ENCODE measurements at places on chromosomes 7 and 10.

DNA sequence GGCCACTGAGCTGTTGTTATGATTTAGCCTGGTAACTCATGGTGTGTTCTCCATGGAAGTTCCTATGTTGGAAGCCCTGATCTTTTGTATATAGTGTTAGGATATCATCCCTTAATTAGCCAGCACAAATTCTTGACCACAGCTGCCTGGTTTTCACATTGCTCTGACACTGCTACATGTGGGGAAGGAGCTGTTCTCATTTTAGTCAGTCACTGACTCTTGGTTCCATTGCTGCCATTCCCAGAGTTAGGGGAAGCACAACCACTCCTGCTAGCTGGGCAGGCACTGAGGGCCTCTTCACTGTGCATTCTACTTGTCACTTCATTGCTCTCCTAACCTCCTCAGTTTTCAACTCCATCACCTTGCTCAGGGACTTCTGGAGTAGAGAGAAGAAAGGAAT lies 98.4 kb upstream of the GJD4 start:
- DNase-seq, result no peak

DNA sequence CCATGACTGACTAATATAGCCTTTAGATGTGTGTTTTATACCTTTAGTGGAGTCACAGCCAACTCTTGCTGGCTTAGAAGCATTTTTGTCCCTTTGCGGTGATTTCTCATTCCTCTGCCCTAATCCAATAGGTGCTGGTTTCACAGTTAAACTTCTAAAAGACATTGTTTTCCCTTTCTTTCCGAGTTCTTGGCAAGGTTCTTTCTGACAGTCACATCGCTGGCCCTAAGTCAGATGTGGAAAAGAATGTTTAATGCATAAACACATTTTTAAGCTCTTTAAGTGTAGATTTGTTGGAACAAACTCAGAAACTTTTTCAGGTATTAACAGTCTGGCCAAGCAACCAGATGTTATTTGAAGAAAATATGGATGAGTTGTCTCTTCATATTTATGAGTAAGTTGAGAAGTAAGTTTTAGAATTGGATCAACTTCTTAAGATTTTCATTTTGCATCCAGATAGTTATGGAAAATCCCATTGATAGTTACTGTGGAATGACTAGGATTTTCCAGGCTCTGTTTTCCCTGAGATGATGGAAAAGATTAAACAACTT lies 4.1 kb downstream of the EPDR1 start:
- no peak for DNase-seq

GRCh38 chr7:132756484-132756990 lies 180.3 kb upstream of the PLXNA4 start:
- DNase-seq, result no peak

DNA sequence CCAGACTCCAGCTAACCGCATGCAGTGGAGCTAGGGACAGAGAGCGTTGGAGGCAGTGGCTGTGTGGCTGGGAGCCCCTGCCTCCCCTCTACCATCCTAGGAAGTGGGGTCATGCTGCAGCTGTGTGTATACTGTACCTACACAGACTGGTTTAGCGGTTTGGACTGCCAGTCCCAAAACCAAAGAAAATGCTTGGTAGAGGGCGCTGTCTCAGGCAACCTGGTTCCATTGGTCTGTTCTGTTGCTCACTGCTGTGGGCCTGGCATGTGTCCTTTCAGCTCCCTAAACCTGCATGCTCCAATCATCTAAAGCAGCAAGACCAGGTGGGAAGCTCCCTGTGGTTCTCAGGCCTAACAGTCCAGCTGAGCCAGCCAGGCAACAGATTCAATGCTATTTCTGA lies 4.5 kb downstream of the RBP4 start:
- no peak for DNase-seq

DNA sequence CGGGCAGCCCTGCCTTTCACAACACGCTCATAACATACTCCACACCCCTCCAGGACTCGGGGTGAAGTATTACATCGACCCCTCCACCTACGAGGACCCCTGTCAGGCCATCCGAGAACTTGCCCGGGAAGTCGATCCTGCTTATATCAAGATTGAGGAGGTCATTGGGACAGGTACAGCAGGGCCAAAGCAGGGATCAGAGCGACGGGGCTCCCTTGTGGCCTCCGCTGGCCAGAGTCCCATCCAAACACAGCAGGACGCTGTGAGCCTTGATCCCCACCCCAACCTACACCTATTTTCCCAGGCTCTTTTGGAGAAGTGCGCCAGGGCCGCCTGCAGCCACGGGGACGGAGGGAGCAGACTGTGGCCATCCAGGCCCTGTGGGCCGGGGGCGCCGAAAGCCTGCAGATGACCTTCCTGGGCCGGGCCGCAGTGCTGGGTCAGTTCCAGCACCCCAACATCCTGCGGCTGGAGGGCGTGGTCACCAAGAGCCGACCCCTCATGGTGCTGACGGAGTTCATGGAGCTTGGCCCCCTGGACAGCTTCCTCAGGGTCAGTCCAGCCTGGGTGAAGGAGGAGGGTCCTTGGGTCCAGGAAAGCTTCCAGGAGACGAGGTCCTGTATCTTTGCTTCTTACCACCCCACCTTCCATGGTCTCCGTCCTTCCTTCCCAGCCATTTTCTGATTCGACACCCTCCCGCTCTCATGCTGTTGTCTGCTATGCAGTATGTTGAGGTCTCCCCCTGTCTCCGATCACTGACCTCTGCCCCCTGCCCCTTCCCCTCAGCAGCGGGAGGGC lies 13.5 kb downstream of the EPHB6 start:
- no peak for DNase-seq

DNA sequence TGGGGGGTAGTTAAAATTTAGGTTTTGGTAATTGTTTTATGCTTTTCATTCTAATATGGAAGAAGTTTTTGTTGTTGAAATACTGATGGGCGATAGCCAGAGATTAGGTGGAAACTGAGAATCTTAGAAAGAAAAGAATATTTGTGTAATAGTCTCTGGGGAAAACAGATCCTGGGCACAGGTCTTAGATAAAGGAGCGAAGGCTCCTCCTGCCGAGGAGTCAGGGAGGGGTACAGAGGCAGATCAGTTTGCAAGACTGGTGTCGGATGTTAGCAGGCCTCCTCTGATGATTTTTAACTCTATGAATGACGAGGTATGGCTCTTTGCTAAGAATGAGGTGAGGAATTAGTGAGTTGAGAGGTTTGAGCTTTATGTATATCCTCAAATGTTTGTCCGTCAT lies 339.7 kb downstream of the HGF start:
- no peak for DNase-seq

- DNase-seq, result no peak
These were observed 57.8 kb upstream of the GDF10 start for GRCh38 chr10:47241946-47242867.

GRCh38 chr7:42035210-42035609 lies 201.8 kb downstream of the GLI3 start:
- DNase-seq, result no peak

- no peak for DNase-seq
These were observed 121.2 kb downstream of the MAD1L1 start for GRCh38 chr7:2111568-2111967.

- DNase-seq, result no peak
These were observed 92.5 kb upstream of the INHBA start for GRCh38 chr7:41795276-41795833.

DNA sequence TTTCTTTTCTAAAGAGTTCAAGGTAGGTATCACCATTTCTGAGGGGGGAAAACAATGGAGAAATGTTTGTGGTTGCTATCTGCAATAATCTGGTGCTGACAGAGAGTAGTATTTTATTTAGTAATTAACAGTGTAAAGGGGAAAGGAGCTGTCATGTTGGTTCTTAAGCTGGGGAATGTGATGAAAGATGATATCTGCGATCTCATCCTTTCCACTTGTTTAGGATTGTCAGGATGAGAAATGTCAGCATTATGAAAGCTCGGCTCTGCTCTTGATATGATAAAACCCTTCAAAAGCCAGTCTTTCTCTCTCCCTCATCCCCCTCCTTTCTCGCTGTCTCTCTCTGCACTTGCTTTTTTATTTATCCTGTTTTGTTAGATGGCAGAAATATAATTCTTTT lies 106.1 kb downstream of the POU6F2 start:
- no peak for DNase-seq

DNA sequence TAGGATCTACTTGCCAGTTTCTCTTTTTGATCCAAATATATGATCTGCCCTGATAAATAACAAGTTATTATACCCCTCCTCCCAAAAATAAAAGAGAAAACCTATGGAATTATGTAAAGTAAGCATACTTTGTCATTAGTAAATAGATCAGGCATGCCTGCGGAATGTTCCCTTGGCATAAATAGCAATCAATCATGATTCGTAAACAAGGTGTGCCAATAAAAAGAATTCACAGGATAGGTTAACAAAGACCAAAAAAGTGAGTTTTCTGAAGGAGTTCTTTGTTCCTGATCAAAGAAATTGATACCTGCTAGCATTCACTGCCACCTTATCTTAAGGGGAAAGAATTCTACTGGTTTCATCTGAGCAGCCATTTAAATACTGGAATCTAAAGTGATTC lies 11.9 kb downstream of the ITGB1 start:
- DNase-seq, result no peak

DNA sequence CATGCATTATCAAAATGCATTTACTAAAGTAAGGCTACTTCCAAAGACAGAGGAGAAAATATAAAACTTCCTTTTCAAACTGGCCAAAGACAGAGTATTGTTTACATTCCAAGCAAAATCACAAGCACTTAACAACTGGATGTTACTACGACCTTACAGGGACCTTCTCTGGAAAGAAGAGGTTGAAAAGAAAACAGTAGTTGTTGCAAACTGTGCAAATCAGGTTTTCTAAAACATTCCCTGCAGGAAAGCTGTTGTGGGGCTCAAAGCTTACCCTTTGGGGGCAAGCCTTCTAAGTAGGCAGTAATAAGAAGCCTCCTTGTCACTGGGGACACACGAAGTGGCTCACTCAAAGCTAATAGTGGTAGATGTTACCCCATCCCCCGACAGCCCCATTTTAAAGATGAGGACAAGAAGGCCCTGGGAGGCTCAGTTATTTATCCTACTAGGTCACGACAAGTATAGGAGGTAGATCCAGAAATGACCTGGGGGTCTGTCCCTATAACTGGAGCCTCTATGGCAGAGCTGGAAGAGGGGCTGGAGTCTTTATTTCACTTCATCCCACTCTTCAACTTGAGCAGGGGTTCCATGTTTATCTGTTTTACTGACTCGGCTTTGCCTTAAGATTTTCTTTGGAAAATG lies 46.6 kb downstream of the ATXN7L1 start:
- DNase-seq, result no peak

- no peak for DNase-seq
These were observed 280.0 kb downstream of the DGKB start for GRCh38 chr7:14622559-14622958.

DNA sequence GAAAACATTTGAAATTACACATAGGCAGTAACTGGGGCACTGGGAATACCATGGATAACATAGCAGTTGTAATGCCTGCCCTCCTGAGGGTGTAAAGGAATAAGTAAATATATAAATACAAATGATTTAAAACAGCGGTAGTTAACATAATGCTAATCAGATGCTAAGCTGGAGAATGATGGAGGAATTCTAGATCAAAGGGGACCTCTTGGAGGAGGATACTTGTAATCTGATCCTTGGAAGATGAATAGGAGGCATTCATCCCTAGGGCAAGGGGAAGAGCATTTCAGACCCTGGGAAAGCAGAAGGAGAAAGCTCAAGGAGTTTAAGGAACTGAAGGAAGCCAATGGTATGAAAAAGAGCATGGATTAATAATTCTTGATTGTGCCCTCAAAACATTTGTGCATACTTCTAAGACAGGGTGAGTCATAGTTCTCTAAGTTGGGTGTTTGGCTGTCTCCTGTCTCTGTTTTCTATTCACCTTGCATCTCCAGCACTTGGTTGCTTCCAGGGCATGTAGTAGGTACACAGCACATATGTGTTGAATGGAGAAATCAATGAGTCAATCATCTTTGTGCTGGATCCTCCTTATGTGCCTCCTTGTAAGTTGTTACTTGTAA lies 54.8 kb upstream of the PLPP4 start:
- no peak for DNase-seq

- DNase-seq, result no peak
These were observed 46.9 kb upstream of the TRIM8 start for GRCh38 chr10:102597131-102597991.

DNA sequence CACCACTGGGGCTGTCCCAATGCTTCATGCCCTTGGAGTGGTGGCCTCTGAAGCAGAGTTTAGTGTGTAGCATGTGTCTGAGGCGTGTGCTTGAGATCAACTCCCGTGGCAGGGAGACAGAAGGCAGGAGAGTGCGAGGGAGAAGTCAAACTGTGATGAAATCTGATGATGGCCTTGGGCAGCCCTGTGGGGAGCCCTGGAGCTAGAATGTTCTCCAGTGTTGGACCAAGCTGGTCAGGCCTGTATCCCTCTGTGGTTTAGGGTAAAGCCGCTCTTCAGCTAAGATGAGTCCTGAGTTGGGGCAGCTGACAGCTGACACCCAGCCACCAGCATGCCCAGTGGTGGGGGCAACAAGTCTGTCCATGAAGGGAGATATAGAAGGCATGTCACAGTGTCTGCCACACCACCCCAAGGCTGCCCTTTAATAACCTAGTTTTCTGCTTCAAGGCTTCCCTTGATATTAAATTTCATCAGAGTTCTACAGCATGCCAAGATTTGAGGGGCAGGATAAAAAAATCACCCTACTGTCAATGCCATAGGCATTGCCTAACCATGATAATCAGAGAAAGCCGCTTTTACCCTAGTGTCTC lies 170.5 kb upstream of the SVIL start:
- no peak for DNase-seq

DNA sequence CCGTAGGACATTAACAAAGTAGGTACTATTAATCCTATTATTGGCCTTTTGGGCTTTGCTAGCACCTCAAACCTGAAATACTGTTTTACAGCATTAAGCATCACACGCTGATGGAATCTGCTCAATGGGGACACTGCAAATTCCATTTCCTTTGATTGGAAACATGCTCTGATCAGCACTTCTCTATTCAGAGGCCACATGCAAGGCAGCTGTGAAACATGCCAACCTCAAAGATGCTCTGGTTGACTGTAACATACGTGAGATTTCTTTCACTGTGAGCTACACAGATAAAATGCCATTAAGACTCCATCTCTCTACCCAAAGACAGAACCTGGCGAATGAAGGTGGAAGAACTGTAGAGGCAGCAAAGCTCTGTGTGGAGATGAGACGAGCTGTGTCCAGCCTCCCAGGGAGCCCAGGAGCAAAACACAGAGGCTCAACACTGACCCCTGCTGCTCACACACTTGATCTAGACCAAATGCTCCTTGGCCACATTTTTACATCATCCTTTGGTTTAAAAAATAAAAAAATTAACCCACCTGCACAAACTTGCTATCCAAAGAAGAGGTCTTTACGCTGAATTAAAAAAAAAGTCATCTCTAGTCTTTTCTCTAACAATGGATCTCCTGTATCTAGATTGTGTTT lies 8.0 kb downstream of the RSU1 start:
- peak; percentile 71 for DNase-seq

DNA sequence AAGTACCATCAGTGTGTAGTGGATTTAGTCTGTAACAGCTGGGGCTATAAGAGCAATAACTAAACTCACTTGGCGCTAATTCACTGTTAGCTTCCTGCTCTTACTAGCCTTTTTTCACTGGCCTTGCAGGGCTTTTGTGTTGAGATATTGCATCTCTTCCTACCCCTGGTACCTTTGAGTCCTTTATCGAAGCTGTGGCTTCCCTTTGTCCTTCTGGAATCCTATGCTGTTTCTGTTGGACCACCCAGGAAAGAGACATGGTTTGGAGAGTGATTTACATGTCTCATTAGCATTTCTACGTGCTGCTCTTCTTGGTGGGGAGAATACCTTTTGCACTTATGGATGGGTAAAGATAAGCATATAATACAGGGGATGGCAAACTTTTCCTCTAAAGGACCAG lies 103.8 kb downstream of the MLLT10 start:
- DNase-seq, result no peak

- no peak for DNase-seq
These were observed 269.1 kb downstream of the SUGCT start for GRCh38 chr7:40403703-40404476.

Measured in stimulated activated effector memory CD8-positive, alpha-beta T cell treated with anti-CD3 and anti-CD28 coated beads, Interleukin-12 subunit alpha, Interleukin-12 subunit beta, amount 100 ng/mL, for 72 hours (primary cell).